ENCODE measurements at places on chromosomes 5 and 9.

DNA sequence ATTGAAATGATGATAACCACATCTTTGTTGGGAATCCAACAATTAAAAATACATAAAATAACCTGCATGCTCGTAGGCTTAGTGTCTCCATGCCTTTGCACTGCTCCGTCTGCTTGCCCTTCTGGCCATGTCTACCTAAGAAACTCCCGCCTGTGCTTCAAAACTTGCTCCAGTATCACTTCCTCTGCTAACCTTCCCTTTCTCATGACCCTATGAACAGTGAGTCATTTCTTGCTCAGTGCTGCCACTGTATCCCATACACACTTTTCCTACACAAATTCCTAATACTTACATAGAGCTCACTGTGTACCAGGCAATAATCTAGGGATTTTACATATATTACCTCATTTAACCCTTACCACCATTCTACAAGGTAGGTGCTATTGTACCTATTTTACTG is 33.5 kb downstream of the TMEM245 start:
- DNase-seq, result no peak

DNA sequence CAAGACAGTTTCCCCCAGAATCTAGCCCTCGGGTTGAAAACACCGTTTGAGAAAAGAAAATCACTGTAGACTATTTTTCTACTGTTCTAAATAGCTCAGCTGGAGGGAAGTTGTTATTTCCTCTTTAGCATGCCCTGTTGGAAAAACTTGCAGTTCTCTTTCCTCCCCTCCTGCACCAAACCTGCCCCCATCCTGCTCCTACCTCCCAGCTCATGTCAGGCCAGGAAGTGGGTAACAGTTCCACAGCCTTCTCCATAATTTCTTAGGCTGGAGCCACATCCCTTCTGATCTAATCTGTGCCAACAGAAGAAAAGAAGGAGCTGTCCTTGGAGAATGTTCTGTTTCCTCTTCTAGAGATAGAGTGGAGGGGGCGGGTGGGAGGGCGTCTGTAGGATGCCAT is 437.7 kb downstream of the SPOCK1 start:
- no peak for DNase-seq

GRCh38 chr5:122332599-122333555 is 20.8 kb downstream of the SNCAIP start:
- DNase-seq, result no peak

- no peak for DNase-seq
These were observed 142.9 kb downstream of the ATPSCKMT start for GRCh38 chr5:10106806-10107205.

GRCh38 chr5:176440927-176441706 is 7.1 kb upstream of the FAF2 start:
- no peak for DNase-seq

DNA sequence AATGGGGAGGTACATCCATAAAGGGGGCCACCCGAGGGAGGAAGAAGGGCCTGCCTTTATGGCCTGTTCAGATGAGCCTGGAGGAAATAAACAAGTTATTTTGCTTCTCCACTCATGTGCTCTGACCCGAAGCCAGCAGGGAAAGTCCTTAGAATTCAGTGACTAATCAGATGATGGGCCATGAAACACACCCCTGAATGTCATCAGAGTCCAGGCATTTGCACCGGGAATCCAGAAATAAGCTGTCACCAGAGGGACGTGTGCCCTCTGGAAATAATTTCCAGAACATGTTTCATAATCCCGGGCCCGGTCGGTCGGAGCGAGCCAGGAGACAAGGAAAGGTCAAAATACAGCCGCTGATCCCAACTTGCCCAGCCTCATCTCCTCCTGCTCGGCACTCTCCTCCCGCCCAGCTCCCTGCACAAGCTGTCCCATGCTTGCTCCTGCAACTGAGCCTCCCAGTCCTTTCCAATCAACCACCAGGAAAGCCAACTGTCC is 73.6 kb upstream of the ZNF622 start:
- no peak for DNase-seq

DNA sequence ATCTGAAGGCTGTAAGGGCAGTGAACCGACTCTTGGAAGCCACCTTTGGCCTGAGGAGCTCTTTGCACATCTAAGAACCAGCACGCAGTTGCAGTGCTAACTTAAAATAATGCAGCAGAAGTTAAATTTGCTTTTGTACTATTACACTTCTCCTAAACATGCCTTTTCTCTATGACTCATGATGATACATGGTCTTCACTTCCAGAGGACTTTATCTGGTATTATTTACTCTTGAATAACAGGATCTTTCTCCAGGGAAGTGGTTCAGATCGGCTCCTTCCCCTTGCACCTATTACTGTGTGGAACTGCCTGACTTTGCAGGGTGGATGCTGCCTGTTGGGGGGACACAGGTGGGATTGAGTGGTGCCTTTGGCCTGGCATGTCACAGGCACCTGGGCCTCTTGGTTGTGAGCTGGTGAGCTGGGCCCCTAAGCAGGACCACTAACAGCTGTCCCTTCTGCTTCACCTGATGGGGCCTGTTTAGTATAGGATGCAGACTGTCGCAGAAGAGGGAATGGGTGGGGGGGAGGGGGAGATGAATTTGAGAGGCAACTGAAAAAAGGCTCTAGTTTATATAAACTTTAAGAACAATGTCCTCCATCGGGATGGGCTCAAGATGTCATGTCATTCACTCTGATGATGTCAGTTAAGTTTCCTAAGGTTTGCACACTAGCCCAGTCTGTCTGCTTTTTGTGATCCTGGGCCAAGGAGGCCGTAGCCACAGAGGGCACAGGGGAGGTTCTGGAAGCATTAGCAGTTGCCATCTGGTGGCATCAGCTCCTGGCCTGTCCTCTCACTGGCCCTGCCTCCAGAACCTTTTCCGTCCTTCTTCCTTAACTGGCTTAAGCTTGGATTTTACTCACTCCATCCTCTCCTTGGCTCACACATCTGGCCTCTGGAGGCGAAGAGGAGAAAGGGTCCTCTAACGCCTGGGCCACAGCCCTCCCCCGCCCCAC is 33.9 kb upstream of the GABBR2 start:
- DNase-seq, result no peak

GRCh38 chr9:136995772-136996311 is 526 bp downstream of the CLIC3 start:
- DNase-seq, result no peak

GRCh38 chr5:84227236-84227635 is 157.4 kb downstream of the EDIL3 start:
- DNase-seq, result no peak

DNA sequence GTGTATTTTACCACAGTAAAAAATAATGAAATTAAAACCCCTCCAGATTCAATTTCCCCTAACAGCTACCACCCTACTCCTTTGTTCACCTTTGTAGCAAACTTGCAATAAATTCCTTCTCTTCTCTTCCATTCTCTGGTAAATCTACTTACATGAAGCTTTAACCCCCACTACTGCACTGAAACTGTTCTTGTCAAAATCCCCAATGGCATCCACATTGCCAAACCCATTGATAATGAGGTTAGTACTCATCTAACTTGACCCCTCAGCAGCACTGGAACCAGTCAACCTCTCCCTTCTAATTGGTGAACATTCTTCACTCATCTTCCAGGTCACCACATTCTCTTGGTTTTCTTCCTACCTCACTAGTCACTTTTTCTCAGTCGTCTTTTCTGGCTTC is 29.6 kb downstream of the NRG2 start:
- DNase-seq, result no peak

DNA sequence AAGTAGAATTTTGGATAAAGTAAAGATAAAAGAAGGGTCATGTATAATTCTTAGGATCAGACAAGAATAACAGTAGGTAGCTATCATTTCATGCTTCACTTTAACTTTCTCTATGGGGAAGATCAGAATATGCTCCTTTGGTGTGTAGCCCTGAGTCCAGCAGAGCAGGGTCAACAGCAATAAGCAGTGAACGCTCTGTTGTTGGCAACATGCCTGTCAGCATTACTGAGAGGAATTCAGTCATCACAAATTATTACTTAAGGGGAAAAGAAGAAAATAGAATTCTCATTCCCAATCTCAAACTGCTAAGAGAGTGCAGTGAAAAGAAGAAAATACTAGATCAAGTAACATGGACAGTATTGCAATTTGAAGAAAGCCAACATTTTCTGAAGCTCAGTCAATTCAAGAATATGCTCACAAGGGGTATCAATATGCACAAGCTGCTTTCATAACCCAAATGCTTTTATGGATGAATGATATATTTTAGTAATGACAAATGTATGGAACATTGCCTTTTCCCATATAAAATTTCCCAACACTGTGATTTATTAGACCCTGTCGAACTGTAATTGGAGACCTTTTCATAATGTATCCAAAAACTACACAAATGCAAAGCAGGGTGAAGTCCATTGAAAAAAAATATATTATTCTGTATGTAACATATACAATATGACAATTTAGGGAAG is 1359.4 kb downstream of the EFNA5 start:
- no peak for DNase-seq

GRCh38 chr5:114450437-114450836 is 88.6 kb downstream of the KCNN2 start:
- DNase-seq, result no peak

- no peak for DNase-seq
These were observed 22.3 kb downstream of the TRIM7 start for GRCh38 chr5:181182651-181183050.

DNA sequence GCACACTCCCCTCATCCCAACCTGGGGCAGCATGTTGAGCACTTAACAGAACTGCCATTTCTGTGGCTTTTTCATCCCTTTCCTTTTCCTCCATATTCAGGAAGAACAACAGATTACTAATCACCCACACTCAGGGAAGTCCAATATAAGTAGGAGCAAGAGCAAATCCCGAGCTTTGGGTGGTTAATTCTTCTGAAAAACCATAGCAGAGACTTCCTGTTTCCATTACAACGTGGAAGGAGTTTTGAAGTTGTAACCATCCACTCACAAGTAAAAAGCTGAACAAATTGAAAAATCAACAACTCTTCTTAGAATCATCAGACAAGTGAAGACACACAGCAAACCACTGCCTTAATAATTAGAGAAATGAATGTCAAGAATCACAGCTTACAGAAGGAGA is 8.2 kb downstream of the CTSL start:
- DNase-seq, result no peak

GRCh38 chr9:131612851-131613250 is 67.5 kb downstream of the PRRT1B start:
- no peak for DNase-seq

GRCh38 chr5:64930672-64931318 is 162.1 kb downstream of the CWC27 start:
- no peak for DNase-seq

DNA sequence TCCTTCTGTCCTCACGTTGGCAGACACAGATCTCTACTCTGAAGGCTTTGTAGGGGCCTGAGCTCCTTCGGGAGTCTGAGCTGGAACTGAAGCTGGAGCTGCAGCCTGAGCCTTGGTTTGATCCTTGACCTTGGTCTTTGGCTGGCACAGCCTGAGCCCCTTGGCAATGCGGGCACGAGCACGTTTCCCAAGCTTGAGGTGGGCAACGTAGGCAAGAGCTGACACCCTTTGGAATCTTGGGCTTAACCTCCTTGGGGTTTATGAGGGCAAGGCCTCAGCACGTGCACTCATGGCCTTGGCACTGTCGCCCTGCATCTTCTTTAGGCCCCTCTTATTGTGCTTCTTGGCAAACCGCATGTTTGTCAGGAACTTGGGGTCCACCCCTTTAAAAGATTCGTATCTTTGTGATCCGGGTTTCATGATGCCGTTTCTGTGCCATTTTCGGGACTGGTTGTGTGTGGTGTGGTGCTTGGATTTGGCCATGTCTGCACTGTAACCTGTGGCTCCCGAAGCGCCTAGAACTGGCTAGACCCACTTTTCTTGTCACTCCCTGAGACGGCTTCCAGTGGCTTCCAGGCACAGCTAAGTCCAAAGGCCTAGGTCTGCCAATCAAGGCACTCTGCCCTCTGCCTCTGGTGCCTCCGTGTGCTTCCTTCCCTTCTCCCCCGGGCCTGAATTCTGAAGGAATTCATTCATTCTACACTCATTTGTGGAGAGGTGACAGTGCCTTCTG is 1.4 kb downstream of the SUSD1 start:
- no peak for DNase-seq

All from LNCaP clone FGC (cell line).